Type B pancreatic cell (in vitro differentiated cells): ENCODE measurements at places on chromosomes 3 and 15. TPM values are rescaled to one million over a fixed set of nuclear protein-coding genes. Genes with fewer than 3 reads are reported as not detected.
A peak's percentile ranks its signal among the peaks of the same experiment; 100 is the strongest.

- H3K27ac ChIP-seq = peak overlapping the region; percentile 81
- DNase-seq = no peak
- H3K36me3 ChIP-seq = no peaks in the 10 kb centered on the region
- peaks cover 5% of the 10 kb centered on the region for H3K4me1 ChIP-seq
- H3K27me3 ChIP-seq = no peaks in the 10 kb centered on the region
- H3K4me3 ChIP-seq = no peak overlapping the region
Observed at GRCh38 chr3:149783576-149783975, 8.8 kb downstream of the ANKUB1 start.

DNA sequence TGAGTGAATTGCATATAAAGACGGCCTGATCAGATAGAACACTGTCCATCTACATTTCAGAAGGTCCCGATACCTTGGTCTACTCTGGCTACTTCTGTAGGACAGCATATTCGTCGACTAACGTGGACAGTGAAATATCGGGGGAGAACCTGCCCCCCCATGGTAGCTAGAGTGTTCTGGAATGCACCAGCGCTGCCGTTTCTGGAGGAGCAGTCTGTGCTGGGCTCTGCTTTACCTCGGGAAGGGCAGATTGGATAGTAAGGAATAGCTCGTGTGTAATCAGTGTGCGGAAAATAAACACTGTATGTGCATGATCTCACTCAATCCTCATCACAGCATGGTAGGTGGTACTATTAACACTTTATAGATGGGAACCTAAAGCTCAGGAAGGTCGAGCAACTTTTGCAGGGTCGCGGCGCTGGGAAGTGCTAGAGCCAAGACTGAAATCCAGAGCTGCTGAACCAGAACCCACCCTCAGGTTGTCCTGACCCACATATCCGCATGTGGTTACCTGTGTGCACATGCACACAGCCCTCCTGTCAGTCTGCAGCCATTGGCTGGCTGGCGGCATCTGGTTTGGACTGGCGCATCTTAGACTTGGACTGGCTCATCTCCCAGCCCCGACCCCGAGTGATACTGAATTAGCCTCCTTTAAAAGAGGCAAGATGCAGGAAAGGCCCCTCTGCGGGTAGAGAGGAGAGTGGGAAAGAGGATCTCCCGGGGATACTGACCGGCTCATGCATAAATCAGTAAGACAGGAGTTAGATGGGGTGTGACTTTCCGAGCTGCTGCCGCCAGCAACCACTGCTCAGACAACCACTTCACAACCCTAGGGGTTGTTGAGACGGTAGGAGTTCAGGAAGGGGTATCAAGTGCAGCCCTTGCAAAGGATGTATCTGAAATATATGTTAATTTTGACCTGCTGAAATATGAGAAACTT, 155.0 kb upstream of the BHLHE40 start:
- H3K27ac ChIP-seq = peak overlapping the region; percentile 50
- DNase-seq = no peak
- peak overlapping the region; percentile 18 for H3K4me3 ChIP-seq
- peaks cover 25% of the 10 kb centered on the region for H3K4me1 ChIP-seq
- no peaks in the 10 kb centered on the region for H3K27me3 ChIP-seq

GRCh38 chr3:177460047-177460446, 262.8 kb upstream of the TBL1XR1 start:
- H3K27me3 ChIP-seq = peaks cover 2% of the 10 kb centered on the region
- H3K4me1 ChIP-seq = no peaks in the 10 kb centered on the region
- H3K27ac ChIP-seq = no peak overlapping the region
- no peak overlapping the region for H3K4me3 ChIP-seq

- H3K36me3 ChIP-seq = no peaks in the 10 kb centered on the region
- no peak overlapping the region for H3K27ac ChIP-seq
- DNase-seq = no peak
- no peak overlapping the region for H3K4me3 ChIP-seq
- H3K4me1 ChIP-seq = peaks cover 49% of the 10 kb centered on the region
Observed at GRCh38 chr15:78414621-78415250, 23.3 kb upstream of the IREB2 start.

The LRTM1 gene
- total RNA-seq = 0.29 and 0.77 TPM in 2 replicates

GRCh38 chr15:61248790-61249189, 19.7 kb upstream of the RORA start:
- DNase-seq = no peak
- peaks cover 13% of the 10 kb centered on the region for H3K27me3 ChIP-seq
- no peak overlapping the region for H3K27ac ChIP-seq
- no peaks in the 10 kb centered on the region for H3K4me1 ChIP-seq
- no peaks in the 10 kb centered on the region for H3K36me3 ChIP-seq
- H3K4me3 ChIP-seq = no peak overlapping the region

GRCh38 chr15:39896101-39896500, 24.0 kb downstream of the GPR176 start:
- no peaks in the 10 kb centered on the region for H3K36me3 ChIP-seq
- peaks cover 14% of the 10 kb centered on the region for H3K4me1 ChIP-seq
- no peak for DNase-seq
- H3K27me3 ChIP-seq = peaks cover 6% of the 10 kb centered on the region
- H3K27ac ChIP-seq = no peak overlapping the region

The CCR1 gene
- 0.98 and 1.3 TPM in 2 replicates for total RNA-seq

DNA sequence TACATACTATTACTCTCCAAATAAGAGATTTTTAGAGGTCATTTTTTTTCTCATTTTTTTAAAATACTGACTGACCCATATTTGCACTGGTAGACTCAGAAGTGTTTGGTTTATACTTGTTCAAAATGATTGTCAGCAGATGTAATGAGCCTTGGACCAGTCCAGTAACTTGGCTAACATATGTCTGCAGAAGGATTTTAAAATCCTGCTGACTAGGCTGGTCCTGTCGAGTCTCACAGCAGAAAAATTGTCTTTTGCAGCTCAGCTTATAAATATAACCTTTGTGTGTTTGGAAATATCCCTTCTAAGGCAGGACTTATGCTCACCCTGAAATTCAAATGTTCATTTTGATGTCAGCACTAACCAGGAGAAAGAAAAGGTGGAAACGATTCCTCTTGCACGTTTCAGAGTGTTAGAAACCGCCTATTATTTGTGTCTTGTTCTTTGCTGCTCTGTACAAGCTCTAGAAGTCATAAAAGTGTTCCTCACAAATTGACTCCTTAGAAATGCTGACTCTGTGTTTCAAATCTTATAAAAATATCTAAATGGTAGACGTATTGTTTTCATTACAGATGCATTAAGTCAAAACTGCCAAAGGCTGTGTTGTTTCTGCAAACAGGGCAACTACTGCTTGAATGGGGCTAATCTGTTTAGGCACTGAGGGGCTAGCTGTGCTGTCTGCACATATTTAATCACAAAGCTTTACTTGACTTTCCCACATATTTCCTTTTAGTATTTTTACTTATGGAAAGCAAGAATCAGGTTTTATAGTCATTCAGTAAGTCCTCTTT, 95.3 kb downstream of the CHL1 start:
- no peak overlapping the region for H3K27ac ChIP-seq
- no peaks in the 10 kb centered on the region for H3K4me1 ChIP-seq
- no peak for DNase-seq
- H3K36me3 ChIP-seq = no peaks in the 10 kb centered on the region
- H3K27me3 ChIP-seq = no peaks in the 10 kb centered on the region
- no peak overlapping the region for H3K4me3 ChIP-seq

GRCh38 chr3:43362961-43363360, 76.6 kb downstream of the SNRK start:
- no peak overlapping the region for H3K27ac ChIP-seq
- H3K4me3 ChIP-seq = no peak overlapping the region
- no peaks in the 10 kb centered on the region for H3K27me3 ChIP-seq
- H3K36me3 ChIP-seq = no peaks in the 10 kb centered on the region

DNA sequence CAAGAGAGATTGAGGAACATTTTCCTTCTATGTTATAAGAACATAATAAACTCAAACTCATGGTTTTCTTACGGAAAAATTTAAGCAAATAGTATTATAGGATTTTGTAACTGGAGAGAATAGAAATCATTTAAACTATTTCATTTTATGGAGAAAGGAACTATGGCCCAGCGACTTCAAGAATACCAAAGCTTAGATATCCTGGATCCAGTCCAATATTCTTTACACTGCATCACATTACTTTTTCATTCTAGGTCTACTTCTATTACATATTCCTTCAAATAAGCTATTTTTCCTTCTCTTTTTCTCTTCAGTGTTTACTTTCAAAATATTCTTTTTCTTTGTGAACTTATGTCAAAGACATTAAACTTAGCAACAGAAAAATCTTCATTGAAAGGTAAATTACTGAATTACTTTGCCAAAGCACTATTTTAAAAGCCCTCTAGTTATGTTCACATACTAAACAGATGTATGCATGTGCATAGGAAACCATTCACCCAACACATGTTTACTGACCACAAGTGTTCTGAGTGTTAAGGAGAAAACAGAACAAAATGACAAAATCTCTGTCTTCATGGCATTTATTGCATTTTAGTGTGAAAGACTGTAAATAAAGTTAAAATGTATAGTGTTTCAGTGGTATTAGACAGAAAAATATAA, 20.4 kb downstream of the KPNA4 start:
- no peak overlapping the region for H3K4me3 ChIP-seq
- no peak for DNase-seq
- peaks cover 20% of the 10 kb centered on the region for H3K4me1 ChIP-seq
